ENCODE measurements at places on chromosomes 11 and 22.

DNA sequence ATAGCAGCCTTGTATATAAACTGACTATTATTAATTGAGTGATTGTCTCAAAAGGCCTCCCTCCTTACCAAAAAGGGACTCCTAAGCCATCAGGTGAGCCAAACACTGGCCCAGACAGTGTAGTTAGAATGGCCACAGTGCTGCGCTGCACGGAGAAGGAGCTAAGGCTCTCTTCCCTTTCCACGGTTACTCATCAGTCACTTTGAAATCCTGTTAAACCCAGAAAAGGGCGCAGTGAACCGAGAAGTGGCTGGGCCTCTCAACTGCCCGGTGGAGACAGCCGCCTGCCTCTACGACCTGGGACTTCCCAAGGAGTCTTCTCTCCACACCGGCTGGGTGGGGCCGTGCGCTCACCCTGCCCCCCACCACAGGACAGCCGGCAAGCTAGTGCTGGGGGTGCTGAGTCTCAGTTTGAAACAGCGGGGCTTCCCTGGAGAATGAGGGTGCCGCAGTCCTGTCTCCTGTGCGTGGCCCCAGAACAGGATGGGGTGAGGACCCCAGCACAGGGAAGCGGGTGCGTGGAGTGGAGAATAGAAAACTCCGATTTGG is 1.3 kb downstream of the MYH9 start:
- DNase-seq, result peak; percentile 34

DNA sequence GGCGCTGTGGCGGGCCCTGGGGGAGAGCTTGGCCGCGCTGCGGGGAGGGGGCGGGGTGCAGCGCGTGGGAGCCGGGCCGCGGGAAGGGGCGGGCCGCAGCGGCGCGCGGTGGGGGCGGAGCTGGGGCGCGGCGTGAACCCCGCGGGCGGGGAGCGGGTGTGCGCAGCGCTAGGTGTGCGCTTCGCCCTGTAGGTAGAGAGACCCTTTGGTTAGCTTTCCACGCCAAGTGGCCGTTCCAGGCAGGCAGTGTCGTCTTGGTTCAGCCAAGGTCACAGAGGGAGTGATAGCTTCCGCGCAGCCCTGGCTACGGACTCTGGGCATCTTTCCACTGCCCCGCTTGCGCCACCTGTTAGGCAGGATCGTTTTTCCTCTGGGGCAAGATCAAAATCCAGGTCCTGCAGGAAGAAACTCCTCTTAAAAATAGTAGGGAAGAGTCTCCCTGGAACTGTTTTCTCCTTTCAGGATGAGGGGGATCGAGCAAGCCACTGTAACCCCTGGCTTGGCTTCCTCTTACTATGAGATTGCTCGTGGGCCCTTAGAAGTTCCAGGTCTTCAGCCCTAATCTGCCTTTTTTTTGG is 434 bp downstream of the BANF1 start:
- DNase-seq, result peak; percentile 53

- no peak for DNase-seq
Measured at GRCh38 chr11:77517226-77517625, 43.3 kb upstream of the PAK1 start.

- DNase-seq, result no peak
Measured at GRCh38 chr11:60194511-60194910, 11.6 kb upstream of the MS4A6A start.

- DNase-seq, result peak; percentile 56
Measured at GRCh38 chr11:17770048-17770652, 35.6 kb downstream of the KCNC1 start.

GRCh38 chr11:27722117-27722952 is 22.1 kb upstream of the BDNF start:
- no peak for DNase-seq

GRCh38 chr11:10450462-10451425 is 4.3 kb upstream of the AMPD3 start:
- peak; percentile 55 for DNase-seq
